Activated T-cell treated with anti-CD3 and anti-CD28 coated beads for 24 hours (primary cell): ENCODE measurements at places on chromosomes 11 and 22.

DNA sequence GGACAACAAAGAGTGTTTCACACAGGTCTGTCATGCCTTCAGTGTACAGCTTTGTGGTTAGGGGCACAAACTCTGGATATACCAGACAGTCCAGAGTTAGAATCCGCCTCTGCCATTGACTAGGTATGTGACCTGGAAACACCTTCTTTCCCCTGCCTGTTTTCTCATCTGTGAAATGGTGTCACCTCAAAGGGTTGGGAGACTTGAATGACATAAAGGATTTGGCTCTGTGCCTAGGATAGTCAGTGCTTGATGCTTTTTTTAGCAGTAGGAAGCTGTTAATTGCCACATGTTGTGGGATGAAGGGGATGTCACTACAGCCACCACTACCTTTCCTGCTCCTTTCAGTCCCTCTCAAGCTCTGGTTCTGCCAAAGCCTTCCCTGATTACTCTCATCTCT lies 17.4 kb upstream of the LRRC55 start:
- DNase-seq, result no peak

- DNase-seq, result no peak
Observed at GRCh38 chr11:19892387-19892786, 179.8 kb downstream of the NAV2 start.

DNA sequence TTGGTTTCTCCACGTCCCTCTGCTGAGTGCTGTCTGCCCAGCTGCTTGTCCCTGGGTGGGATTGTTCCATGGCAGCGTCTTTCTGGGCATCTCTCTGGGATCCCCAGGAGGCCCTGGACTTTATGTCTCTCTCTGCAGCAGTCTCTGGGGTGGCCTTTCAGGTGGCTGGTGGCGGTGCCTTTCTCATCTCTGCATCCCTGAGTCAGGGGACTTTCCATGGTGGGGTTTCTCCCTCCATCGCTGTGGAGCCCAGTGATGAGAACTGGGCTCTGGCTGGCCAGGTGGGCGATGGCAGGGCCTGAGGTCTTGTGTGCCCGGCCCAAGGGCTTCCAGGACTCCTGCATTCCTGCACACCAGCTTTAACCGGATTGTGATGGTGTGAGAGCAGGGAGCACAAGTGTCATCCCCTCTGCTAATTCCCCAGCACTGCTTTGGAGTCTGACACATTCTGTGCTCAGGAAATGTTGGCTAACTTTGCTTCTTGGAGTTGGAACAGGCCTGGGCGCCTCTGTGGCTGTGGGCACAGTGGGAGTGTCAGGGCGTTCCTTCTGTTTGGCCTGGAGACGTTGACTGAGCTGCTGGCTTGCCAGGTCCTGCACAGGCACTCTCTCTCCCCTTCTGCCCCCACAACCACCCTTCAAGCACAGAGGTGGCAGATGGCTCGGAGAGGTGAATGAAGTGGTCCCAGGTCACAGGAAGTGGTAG lies 27.9 kb downstream of the FAM83F start:
- DNase-seq, result no peak

- DNase-seq, result no peak
Observed at GRCh38 chr11:2388431-2389376, 11.6 kb downstream of the CD81 start.

GRCh38 chr11:73983741-73984538 lies 1.3 kb upstream of the UCP2 start:
- no peak for DNase-seq

DNA sequence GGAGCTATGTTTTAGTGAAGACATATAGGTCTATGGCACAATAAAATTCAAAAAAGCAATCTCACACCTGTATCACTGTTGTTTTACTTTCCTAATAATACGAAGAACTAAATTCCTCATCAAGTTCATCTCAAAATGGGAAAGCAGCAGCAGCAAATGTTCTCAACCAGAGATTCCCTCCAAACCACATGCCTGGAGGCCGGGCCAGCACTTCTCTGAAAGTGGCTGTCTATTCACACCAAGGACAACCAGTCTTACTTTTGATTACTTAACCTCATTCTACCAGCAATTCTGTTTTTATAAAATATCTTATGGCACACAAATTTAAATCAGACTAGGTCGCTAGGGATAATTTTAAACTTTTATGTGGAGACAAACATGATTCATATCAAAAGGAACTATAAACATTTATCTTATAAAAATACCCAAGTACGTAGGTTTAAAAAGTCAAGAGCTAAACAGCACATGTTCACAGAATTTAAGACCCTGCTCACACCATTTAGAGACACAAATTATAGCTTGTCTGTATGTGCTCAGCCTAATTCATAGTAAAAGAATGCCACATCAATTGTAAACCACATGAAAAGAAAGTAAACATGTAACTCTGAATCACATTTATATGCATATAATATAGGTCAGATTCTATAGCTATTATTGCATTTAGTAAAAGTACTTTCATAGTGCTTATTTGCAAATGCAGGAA lies 46.1 kb downstream of the RRAS2 start:
- no peak for DNase-seq

GRCh38 chr11:132310390-132311375 lies 940.3 kb downstream of the NTM start:
- no peak for DNase-seq

DNA sequence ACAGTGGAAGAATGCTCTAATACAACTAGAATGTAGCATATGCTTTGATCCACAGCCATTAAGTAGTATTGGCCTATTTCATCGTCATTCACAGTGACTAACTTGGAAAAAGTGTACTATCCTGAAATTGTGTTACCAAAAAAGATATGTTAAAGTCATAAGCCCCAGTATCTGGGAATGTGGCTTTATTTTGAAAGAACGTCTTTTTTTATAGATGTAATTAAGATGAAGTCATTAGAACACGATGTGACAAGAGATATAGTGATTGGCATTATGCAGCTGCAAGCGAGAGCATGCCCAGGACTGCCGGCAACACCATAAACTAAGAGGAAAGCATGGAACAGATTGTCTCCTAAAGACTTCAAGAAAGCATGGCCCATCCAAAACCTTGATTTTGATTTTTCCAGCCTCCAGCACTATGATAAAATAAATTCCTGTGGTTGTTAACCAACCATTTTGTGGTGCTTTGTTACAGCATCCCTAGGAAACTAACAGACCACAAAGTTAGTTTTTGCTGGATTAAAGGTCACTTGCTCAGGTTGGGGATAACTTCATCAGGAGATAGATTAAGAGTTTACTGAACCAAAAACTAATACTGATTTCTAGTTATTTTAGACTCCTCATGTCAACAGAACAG lies 870.6 kb upstream of the LRRC4C start:
- no peak for DNase-seq

- no peak for DNase-seq
Observed at GRCh38 chr22:37557321-37558001, 2.8 kb upstream of the CDC42EP1 start.

- no peak for DNase-seq
Observed at GRCh38 chr22:23261900-23262450, 81.7 kb downstream of the BCR start.

DNA sequence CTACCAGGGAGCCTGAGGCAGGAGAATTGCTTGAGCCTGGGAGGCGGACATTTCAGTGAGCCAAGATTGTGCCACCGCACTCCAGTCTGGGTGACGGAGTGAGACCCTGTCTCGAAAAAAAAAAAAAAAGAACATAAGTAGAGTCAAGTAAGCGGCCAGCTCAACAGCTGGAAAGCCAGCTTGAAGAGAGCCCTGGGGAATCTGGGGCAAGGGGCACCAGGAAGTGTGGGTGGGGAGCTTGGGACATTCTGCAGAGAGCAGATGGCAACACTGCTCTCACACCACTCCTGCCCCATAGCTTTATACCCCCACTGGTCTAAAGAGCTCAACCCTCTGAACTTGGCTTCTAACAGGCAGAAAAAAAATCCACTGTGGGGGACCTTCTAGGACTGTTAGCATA lies 505.6 kb downstream of the BUD13 start:
- DNase-seq, result no peak

DNA sequence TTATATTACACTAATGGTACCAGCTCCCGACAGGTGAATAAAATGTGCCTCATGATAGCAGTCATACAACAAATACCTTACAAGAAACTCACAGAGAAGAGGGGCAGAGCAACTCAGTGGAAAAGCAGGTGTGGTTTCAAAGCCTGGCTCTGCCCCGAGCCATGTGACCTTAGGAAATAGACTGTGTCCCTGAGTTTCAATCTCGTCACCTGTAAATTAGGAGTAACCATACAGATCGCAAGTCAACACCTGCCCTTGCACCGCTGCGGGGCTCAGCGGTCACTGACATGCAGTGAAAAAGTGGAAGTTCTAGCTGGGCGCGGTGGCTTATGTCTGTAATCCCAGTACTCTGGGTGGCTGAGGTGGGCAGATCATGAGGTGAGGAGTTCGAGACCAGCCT lies 11.9 kb upstream of the MRTFA start:
- DNase-seq, result no peak

- no peak for DNase-seq
Observed at GRCh38 chr11:111097191-111097590, 148.3 kb upstream of the POU2AF2 start.
